ENCODE measurements at places on chromosomes 2 and 18.

DNA sequence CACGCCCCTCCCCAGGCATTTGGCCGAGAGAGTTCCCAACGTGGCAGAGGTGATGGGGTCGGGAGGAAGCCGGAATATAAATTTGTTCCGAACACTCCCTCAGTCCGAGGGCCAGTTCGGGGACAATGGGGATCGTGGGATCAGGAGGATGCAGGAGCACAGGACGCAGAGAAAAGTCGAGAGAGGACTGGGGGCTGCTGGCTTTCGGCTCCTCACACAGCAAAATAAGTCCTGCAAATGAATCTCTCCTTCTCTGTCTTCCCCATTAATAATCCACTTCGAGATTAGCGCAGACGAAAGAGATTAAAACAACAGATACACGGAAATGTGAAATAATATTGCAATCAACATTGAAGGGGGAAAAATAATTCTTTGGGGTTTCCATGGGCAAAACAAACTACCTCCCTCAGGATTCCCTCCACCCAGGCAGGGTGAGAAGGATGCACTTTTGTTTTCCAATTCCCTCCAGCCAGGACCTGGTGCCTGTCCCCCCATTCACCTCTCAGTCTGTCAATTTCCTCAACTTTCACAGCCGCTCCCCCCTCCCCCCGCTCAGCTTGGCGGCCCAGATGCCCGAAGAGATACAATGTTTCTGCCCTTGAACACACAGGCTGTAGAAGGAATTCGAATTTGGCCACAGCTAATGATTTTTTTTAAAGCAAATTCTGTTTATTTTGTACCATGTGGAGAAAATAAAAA lies 3.1 kb upstream of the ZEB2 start:
- peak; percentile 46 for DNase-seq

DNA sequence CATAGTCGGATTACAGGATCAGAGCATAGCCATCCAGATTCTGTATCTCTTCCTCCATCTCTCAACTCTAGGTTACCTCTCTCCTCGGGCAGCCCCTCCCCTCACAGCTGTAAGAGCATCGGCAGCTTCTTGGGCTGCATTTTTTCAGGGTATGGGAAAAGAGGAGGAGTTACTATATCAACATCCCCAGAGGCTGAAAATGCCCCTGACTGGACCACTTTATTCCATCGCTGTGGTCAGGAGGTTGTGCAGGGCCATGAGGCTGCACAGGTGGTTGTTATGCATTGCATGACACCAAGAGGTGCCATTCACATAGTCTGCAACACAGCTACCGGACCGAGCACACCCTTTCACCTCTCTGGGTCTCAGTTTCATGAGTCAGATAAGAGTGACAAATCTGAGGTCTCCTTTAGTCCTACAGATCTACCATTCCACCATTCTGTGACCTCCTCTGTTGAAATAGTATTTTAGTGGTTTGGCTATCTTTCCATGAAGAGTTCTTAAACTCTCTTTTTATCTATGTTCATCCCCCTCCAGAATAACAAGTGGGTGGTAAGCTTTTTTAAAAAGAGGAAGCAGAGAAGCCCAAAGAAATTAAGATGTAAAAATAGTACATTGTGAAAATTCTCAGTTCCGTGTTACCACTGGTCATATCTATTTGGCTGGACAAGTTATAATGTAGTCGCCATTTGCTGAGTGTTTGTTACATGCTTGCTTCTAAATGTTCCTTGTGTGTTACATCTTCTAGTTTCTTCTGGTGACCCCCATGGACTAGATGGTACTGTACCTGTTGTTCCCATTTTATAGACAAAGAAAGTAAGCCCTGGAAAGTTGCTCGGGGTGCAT lies 56.6 kb upstream of the SLC1A4 start:
- DNase-seq: no peak

- DNase-seq: no peak
Observed at GRCh38 chr2:1648241-1649102, 95.8 kb downstream of the PXDN start.

- no peak for DNase-seq
Observed at GRCh38 chr18:23258566-23259469, 123.5 kb downstream of the CABLES1 start.

DNA sequence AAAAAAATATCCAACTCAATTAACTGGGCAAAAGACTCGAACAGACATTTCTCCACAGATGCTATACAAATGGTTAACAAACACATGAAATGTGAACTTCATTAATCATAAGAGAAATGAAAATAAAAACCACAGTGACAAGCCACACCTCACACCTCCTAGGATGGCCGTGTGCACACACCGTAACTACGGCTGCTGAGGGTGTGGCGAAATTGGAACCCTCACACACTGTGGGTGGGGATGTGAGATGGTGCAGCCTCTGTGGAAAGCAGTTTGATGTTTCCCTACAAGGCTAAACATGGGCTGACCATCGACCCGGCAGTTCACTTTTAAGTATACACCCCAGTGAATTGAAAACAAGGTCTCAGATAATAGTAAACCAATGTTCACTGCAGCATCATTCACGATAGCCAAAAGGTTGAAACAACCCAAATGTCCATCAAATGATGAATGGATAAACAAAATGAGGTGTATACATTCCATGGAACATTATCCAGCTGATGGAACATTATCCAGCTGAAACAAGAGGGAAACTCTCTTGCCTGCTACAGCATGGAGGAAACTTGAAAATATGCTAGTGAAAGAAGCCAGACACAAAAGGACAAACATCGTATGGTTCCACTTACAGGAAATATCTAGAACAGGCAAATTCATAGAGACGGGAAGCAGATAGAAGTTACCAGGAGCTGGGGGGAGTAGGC lies 32.2 kb downstream of the ZAP70 start:
- peak; percentile 43 for DNase-seq

- DNase-seq: no peak
Observed at GRCh38 chr18:56789004-56789888, 138.1 kb downstream of the WDR7 start.

GRCh38 chr2:104487366-104487765 lies 366.5 kb upstream of the POU3F3 start:
- DNase-seq: no peak

DNA sequence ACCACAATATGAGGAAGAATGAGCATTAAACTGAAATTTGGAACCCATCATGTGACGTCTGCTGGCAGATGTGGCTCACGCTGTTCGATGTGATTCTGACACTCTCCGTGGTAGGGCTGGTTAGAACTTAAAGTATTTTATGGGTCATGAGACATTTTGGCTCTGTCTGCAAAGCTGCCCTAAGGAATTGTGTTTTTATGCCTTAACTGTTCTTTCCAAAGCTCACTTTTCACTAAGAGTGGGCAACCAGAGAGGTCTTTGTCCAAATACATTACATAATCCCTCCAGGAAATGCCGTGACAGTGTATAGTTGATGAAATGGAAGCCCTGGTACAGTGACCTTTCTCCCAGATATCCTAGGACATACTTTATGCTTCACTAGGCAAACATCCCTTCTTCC lies 119.1 kb downstream of the AQP4 start:
- DNase-seq: no peak

GRCh38 chr2:217761645-217762277 lies 241.0 kb downstream of the TNS1 start:
- no peak for DNase-seq

GRCh38 chr2:8893474-8893873 lies 56.1 kb upstream of the KIDINS220 start:
- no peak for DNase-seq

GRCh38 chr2:39107724-39108273 lies 13.1 kb downstream of the SOS1 start:
- DNase-seq: no peak

DNA sequence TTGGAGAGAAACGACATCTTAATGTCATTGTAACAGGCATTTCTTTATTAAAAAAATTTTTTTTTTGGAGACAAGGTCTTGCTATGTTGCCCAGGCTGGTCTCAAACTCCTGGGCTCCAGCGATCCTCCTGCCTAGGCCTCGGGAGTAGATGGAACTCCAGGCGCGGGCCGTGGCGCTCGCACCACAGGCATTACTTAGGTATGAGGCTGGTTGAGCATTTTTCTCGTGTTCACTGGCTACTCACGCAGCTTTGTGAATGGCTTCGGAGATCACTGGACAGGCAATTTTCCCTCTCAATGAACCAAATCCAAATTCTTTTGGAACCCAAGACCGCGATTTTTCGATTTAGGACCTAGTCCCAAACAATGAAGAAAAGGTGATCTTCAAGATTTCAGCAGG lies 795 bp upstream of the TCF7L1 start:
- no peak for DNase-seq

- no peak for DNase-seq
Observed at GRCh38 chr2:207357216-207357615, 172.5 kb upstream of the CREB1 start.

DNA sequence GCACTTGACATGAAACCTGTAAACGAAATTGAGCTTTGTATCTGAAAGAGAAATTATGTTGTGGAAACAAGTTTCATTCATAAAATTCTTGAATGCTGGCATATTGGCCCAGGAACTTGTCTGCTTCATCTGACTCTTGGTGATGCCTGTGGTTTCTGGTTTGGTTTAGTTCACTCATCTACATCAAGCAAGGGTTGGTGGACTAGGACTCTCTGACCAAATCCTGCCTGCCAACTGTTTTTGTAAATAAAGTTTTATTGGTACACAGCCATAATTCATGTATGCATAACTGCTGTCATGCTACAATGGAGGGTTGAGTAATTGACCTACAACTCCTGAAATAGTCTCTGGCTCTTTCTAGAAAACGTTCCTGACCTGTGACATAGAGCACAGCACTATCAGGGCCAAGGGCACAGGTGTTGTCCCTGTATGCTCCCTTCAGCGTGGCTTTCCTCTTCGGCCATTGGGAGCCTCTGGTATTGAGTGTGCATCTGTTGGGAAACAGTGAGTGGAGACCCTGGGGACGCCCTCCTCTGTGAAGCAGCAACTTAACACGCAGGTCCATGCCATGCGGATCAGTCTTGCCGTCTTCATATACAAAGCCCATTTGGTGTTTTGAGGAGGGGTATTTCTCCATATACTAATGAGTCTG lies 226.3 kb downstream of the SH3RF3 start:
- DNase-seq: no peak

GRCh38 chr2:68225119-68225632 lies 27.2 kb downstream of the PPP3R1 start:
- no peak for DNase-seq

- DNase-seq: no peak
Observed at GRCh38 chr2:60746318-60746717, 9.8 kb upstream of the PAPOLG start.

DNA sequence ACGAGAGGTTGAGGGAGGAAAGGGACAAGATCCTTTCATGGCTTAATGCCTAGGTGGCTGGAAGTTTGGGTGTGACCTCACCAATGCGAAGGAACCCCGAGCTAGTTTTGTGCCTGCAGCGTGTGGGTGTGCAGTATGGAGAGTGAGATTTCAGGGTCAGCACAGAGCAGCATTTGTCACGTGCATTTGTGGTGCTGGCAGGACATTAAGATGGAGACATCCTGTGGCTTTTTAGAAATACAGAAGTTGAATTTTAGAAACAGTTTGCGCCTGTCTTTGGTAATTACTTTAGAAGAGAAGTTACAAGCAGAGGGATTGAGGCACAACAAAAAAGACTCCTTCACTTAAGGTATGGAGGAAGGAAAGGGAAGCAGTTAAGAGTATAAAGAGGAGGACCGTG lies 258.2 kb upstream of the THUMPD2 start:
- no peak for DNase-seq

GRCh38 chr2:42101206-42102023 lies 53.6 kb downstream of the PKDCC start:
- no peak for DNase-seq

DNA sequence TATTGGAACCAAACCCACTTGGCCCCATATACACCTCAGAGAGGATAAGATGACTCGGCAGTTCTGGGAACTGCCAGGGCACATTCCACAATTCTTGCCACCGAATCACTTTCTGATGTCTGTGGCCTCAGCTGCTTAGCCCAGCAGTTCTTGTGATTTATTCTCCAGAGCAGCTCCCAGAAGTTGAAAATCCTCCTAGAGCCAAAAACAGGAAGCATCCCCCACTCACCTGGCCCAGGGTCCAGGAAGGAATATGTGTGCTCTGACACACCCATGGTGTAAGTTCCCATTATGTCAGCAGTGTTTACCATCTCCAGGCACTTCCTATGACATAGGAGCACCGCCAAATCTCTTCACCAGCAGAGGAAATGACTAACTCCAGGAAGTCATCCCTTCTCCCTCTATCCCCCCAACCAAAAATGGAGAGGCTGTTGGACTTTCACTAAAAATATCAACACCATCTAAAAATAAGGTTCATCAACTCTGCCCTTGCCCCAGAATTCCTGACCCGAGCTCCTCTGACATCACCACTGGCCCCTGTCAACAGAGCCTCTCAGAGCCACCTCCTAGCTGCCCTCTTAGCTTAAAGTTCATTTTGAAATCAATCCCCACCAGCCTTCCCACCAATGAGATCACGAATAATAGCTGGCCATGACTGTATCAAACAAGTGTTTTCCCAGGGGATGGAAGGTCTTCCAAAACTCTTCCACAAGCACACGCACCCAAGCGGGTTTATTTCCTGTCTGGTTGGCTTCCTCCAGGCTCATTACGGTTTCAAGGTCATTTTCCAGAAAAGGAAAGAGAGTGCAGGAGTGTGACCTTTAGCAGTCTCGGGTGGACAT lies 223.1 kb upstream of the PARD3B start:
- DNase-seq: no peak

Measured in NCI-H2171 treated with DMSO at 0.1 percent for 48 hours (cell line).